ENCODE measurements at places on chromosomes 2 and 18.

DNA sequence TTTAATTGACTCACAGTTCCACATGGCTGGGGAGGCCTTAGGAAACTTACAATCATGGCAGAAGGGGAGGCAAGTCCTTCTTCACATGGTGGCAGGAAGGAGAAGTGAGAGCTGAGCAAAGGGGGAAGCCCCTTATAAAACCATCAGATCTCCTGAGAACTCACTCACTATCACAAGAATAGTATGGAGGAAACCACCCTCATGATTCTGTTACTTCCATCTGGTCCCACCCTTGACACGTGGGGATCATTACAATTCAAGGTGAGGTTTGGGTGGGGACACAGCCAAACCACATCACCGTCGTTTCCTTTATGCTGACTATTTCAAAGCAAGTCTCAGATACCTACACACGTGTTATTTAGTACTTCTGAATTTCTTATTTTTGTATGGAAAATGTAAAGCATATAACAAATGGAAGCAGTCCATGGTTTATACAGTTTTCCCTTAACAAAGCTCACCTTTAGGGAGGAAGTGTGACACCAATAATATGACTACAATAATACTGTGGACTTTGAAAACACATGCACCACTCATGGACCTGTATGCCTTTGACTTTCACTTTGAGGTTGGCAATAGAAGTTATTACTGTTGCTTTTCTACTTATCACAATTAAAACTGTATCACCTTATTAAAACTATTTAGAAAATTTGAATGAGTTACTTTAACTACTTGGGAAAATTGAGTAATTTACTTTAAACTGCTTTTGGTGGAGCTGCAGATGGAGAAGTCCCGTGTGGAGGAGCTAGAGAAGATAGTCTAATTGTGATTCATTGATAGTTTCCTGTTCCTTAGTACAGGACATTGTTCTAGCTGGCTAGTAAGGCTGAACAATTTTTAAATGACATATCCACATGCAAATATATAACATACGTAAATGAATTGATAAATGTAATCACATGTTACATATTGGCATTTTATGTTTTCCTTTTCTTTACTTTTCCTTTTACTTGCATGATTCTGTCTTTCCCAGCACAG is 37.3 kb downstream of the MTCL1 start:
- DNase-seq, result no peak

GRCh38 chr2:106270471-106270891 is 76.4 kb upstream of the UXS1 start:
- DNase-seq, result no peak

DNA sequence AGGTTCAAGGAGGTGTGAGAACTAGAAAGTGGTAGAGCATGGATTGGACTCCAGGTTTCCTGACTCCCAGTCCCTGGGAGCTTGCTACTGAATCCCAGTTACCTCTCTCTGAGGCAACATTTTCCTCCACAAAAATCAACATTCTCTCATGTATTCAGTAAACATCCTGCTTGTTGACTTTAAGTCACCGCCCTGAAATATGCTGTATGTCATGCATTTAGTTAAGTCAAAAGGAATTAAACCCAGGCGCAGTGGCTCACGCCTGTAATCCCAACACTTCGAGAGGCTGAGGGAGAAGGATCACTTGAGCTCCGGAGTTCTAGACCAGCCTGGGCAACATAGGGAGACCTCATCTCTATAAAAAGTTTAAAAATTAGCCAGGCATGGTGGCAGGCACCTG is 3.8 kb downstream of the MATN3 start:
- DNase-seq, result no peak

- DNase-seq, result no peak
Observed at GRCh38 chr18:68568364-68569155, 146.3 kb downstream of the TMX3 start.
